ENCODE measurements at places on chromosomes 1 and 21.

DNA sequence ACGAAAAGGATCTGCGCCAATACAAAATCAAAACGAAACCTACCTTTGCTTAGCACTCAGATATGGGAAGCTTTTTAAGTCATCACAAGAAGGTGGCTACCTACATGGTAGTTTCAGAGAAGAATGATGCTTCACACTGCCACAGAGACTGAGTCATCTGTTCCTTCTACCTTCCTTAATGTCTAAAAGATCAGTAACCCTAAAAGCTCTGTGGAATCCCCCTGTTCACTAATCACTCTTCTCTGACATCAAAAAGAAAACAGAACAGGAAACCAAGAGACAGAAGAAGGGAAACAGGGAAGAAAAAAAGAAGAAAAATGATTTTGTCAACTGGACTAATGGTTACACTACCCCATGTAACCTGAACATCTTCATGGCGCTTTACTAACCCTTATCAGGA lies 177.2 kb downstream of the SMYD3 start:
- DNase-seq: no peak

GRCh38 chr21:39315603-39316445 lies 2.4 kb upstream of the BRWD1 start:
- no peak for DNase-seq

DNA sequence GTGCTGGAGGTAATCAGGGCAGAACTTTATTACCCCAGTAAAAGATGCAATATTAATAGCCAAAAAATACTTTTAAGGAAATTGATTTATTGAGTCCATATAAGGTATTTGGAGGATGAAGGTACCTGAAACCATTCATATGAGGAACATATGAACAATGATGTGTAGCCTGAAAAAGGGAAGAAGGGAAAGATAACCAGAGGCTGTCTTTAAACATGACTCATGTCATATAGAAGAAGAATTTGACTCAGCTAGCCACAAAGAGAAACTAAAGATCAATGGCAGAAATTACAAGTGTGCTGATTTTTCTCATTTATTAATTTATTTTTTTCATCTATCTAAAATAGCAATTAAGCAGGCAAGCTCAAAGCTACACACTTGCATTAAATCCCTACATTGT lies 136.2 kb upstream of the DUSP10 start:
- DNase-seq: no peak

GRCh38 chr1:201363467-201363866 lies 14.0 kb downstream of the TNNT2 start:
- DNase-seq: no peak

DNA sequence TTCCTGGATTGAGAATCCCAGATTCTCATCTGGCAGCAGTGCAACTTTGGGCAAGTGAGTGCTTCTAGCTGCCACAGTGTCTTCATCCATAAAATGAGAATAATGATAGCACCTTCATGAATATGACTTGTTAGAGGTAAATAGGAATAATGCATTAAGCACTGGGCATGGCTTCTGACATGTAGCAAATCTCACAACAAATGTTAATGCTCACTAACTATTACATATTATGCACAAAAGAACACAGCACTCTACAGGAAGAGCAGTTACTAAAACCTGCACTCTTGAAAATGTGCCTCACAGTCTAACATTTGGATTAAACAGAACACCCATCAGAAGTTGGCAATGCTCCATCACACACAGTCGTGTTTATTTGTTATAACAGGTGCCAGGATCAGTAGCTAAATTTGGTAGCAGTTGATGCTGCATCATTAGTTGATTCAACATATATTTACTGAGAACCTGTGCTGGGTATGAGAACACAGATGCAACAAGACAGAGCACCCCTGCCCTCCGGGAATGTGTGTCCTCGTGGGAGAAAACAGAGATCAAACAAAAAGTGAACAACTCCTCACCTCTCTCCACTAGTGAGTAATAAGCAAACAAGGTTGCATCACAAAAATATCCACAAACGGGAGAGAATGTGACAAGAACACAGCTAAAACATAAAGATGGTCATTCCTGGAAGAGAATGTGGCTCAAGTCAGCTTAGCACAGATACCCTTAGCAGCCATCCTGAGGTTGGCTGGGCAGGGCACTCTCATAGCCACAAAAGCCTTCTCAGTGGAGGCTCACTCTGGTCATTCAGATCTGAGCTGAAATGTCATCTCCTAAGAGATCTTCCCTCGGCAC lies 26.2 kb upstream of the LBR start:
- DNase-seq: no peak

All from NCI-H460 (cell line).